Left renal pelvis (tissue), 4 donors: ENCODE measurements at places on chromosomes 12 and 14. TPM values are rescaled to one million over a fixed set of nuclear protein-coding genes. Genes with fewer than 3 reads are reported as not detected.

MDM2 gene
- polyA plus RNA-seq, result 76.6 TPM

PXN gene
- 61.6 TPM for polyA plus RNA-seq

AQP6 gene
- polyA plus RNA-seq, result 0.94 TPM

TAS2R10 gene
- 1.1 TPM for polyA plus RNA-seq

SLC4A8 gene
- polyA plus RNA-seq, result 4.6 TPM

LRRC10 gene
- not detected for polyA plus RNA-seq

FAM186B gene
- 1.1 TPM for polyA plus RNA-seq

AP5M1 gene
- polyA plus RNA-seq, result 56.7 TPM

PELI2 gene
- polyA plus RNA-seq, result 31.0 TPM

HHIPL1 gene
- 1.6 TPM for polyA plus RNA-seq

CAPRIN2 gene
- 48.0 TPM for polyA plus RNA-seq

SIX4 gene
- 7.0 TPM for polyA plus RNA-seq

TAS2R7 gene
- polyA plus RNA-seq, result not detected

SLC22A17 gene
- 59.2 TPM for polyA plus RNA-seq

LRRK2 gene
- polyA plus RNA-seq, result 48.1 TPM

ACVRL1 gene
- 27.3 TPM for polyA plus RNA-seq

RILPL1 gene
- polyA plus RNA-seq, result 20.3 TPM

GPR68 gene
- 0.46 TPM for polyA plus RNA-seq

NFATC4 gene
- polyA plus RNA-seq, result 151 TPM

PIWIL1 gene
- polyA plus RNA-seq, result 0.20 TPM

HOXC12 gene
- not detected for polyA plus RNA-seq

BCL11B gene
- 2.4 TPM for polyA plus RNA-seq

KRT72 gene
- polyA plus RNA-seq, result not detected

CYP27B1 gene
- polyA plus RNA-seq, result 1.1 TPM

IL31 gene
- polyA plus RNA-seq, result not detected

RILPL2 gene
- 5.0 TPM for polyA plus RNA-seq

CLMN gene
- polyA plus RNA-seq, result 8.9 TPM

SYNE3 gene
- polyA plus RNA-seq, result 2.4 TPM

GLT8D2 gene
- polyA plus RNA-seq, result 17.9 TPM

BHLHE41 gene
- polyA plus RNA-seq, result 2.8 TPM

CIROP gene
- polyA plus RNA-seq, result 0.11 TPM

PCED1B gene
- polyA plus RNA-seq, result 1.5 TPM

IL22 gene
- not detected for polyA plus RNA-seq

PTGER2 gene
- 6.1 TPM for polyA plus RNA-seq

KRT77 gene
- not detected for polyA plus RNA-seq

SRRM4 gene
- 0.01 TPM for polyA plus RNA-seq

GPR65 gene
- polyA plus RNA-seq, result 0.55 TPM

NID2 gene
- polyA plus RNA-seq, result 133 TPM
